ENCODE measurements at places on chromosomes 1 and 21.
A peak's percentile ranks its signal among the peaks of the same experiment; 100 is the strongest.

- DNase-seq: no peak
Observed at GRCh38 chr1:5973771-5974170, 18.5 kb downstream of the NPHP4 start.

GRCh38 chr1:186512698-186513457 is 52.0 kb upstream of the PDC start:
- DNase-seq: no peak

DNA sequence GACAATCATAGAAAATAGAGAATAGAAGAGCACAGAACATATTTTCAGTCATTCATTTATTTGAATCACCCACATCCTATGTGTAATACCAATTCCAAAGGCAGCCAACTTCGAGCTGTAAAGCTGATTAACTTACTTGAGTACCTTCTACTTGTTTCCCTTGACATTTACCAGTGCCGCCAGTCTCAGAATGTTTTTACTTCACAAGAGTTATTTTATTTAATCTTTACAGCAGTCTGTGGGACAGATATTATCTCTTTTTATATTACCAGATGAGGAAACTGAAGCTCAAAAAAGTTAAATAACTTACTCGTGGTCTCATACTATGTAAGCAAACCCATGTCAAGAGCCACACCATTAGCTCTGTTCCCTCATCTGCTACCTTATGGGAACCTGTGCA is 56.6 kb downstream of the FGGY start:
- DNase-seq: no peak

- DNase-seq: no peak
Observed at GRCh38 chr1:108961752-108962486, 1.4 kb downstream of the CLCC1 start.

DNA sequence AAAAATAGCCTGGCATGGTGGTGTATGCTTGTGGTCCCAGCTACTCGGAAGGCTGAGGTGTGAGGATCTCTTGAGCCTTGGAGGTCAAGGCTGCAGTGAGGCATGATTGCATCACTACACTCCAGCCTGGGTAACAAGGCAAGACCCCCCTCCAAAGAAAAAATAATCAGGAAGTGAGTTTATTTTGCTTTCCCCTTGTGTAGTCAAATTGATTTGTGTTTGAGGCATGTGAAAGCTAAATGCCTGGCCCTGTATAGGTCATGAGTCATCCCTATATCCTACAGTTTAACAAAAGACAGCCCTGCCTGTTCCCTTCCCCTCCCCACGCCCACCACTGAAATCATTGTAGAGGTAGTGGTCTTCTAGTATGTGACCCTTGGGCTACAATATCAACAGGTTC is 241.4 kb upstream of the JUN start:
- DNase-seq: no peak

GRCh38 chr1:154937085-154937987 is 817 bp upstream of the PMVK start:
- DNase-seq: peak; percentile 79

GRCh38 chr21:35585155-35585554 is 475.2 kb downstream of the SETD4 start:
- DNase-seq: no peak

DNA sequence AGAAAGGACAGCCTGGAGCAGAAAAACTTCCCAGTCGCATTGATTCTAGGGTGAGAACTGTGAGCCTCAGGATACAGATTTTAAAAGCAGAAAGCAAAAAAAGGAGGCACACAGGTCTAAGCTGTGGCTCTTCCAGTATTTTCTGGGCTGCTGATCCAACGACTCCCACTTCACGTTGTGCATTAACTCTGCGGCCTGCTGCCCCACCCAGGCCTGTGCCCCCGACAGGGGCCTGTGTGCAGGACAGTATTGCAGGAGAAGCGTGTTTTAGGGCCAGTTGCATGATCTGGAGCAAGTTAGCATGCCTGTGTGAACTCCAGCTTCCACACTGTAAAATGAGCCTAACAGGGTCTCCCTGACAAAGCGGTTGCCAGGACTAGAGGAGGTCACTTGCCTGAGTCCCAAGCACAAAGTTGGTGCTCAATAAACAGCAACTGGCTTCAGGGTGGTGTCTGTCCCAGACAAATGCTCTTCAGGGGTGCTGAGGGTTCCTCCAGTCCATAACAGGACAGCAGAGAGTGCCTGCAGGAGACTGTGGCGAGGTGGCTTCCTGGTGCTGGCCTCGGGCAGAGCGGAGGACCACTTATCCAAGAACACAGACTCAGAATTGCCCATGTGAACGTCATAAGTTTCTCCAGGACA is 66.8 kb upstream of the RAB4A start:
- DNase-seq: no peak

DNA sequence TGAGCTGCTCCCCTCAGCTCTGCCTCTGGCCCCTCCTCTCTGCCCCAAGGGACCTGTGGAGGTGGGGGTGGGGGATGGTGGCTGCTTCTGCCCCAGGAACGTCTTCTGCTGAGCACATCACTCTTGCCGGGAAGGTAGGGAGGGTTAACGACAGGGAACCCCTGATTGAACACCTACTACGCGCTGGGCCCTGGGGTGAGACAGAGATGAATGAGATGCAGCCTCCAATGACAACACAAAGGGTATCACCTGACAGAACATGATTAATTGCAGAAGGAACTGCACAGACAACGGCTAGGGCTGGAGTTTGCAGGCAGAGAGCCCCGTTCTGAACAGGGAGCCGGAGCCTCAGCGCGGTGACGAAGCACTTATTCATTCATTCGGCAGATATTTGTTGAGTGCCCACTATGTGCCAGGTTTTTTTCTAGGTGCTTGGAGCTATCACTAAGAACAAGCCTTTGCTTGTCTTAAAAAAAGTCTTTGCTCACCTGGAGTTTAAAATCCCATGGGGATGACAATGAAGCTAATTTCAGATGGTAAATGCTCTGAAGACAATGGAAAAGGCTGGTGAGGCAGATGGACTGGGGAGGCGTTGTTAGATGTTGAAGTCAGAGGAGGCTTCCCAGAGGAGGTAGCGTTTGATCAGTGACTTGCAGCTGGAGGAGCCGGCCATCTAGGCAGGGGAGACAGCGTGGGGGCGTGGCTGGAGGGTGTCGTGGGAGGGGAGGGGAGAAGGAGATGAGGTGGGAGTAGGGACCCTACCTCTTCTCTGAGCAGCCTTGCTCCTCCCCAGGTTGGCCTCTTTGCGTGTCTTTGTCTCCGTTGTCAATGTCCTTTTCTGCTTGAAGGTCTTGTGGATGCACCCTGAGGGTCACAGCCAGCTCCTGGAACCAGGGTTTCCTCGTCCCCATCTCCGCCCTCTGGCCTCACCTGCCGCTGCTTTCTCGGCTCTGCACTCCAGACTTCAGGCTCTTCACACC is 103.1 kb upstream of the CSF3R start:
- no peak for DNase-seq

GRCh38 chr1:169762699-169763098 is 28.8 kb upstream of the SELE start:
- no peak for DNase-seq

DNA sequence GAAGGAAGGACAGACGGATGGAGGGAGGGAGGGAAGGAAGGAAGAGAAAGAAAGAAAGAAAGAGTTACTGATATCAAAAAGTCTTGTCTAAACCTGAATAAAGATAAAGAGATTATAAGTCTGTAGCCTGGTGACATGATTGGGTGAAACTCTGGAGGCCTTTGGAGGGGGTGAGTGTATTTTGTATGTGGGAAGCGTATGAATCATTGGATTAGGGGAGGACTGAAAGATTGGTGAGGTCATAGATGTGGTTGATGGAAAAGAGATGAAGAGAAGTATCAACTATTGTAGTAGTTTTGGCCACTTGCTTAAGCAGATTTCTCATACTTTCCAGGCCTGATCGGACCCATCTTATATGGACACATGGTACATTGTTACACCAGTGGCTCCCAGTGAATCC is 11.5 kb upstream of the KCNJ6 start:
- DNase-seq: peak; percentile 55

- no peak for DNase-seq
Observed at GRCh38 chr1:43512681-43513080, 18.0 kb upstream of the PTPRF start.

GRCh38 chr21:37758982-37759381 is 157.3 kb downstream of the KCNJ6 start:
- peak; percentile 33 for DNase-seq

DNA sequence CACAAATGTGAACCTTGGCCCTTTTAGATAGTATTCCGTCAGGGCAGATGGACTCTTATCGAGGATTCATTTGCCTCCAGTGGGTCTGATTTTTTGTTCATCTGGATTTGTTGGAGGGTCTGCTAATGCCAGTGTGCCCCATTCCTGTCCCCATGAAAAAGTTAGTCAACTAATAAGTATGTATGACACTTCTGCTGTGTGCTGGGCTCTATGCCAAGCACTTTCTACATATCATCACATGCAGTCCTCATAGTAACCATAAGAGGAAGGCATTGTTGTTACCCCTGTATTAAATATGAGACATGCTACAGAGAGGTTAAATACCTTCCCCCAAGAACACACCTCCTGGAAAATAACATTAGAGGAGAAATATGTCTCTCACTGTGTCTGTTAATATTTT is 46.6 kb upstream of the MAB21L3 start:
- DNase-seq: no peak

DNA sequence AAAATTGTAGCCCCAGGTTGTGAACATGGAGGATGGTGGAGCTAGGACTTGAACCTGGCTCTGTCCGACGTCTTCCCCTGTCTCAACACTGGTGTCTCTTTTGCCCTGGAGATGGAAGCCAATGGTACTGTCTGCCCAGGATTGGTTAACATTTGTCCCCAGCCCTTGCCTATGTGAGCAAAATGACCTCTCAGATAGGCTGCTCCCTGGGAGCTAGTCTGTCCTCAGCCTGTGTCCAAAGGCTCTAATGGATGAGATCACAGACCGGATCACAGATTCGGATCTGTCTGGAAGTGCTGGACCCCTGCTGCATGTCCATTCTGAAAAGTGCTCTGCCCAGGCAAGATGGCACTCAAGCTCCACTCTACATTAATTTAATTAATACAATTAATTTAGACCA is 394.4 kb upstream of the VAMP3 start:
- no peak for DNase-seq

DNA sequence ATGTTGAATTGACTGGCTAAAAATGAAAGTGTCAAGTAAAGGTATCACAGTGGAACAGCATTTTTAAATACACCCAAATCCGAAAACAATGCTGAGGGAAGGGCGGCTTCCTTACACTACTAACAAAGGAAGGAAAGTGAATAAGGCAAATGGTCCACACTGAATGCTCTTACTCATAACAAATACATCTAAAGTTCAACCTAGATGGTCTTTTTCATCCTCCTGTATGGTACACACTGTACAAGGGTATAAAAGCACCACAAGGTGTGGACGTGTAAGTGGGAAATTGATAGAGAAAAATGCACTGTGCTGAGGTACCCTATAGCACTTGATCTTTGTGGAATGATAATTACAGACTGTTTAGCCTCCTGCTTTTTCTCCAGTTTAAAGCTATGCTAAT is 7.1 kb upstream of the PALMD start:
- no peak for DNase-seq

GRCh38 chr1:1259951-1260600 is 13.6 kb upstream of the C1QTNF12 start:
- no peak for DNase-seq

DNA sequence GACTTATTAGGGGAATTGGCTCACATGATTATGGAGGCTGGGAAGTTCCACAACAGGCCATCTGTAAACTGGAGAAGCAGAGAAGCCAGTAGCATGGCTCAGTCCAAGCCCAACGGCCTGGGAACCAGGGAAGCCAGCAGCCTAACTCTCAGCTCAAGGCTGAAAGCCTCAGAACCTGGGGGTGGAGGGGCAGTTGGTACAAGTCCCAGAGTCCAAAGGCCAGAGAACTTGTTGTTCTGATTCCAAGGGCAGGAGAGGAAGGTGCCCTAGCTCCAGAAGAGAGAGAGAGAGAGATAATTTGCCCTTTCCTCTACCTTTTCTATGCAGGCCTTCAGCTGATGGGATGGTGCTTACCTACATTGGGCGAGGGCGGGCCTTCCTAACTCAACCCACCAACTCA is 55.3 kb downstream of the MAN1C1 start:
- DNase-seq: no peak

DNA sequence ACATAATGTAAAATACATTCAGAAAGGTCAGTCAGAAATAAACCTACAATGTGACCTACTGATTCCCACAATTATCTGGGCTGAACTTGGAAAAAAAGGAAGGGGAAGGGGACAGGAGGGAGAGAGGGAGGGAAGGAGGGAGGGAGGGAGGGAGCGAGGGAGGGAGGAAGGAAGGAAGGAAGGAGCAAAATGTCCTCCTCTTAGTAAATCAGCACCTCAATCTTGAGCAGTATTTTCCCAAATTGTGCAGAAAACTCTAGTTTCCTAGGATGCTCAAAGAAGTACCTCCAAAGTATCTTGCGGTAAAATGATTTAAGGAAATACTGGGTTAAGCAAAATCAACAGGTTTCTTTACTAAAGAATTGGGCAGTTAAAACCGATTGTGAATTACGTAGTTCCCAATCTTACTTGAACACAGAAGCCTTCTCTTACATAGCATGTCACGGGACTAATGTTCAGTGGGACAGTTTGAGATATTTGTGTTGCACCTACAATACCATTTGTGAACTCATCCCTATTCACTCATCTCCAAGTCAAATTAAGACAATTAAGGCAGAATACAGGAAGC is 51.0 kb upstream of the ASPM start:
- no peak for DNase-seq

DNA sequence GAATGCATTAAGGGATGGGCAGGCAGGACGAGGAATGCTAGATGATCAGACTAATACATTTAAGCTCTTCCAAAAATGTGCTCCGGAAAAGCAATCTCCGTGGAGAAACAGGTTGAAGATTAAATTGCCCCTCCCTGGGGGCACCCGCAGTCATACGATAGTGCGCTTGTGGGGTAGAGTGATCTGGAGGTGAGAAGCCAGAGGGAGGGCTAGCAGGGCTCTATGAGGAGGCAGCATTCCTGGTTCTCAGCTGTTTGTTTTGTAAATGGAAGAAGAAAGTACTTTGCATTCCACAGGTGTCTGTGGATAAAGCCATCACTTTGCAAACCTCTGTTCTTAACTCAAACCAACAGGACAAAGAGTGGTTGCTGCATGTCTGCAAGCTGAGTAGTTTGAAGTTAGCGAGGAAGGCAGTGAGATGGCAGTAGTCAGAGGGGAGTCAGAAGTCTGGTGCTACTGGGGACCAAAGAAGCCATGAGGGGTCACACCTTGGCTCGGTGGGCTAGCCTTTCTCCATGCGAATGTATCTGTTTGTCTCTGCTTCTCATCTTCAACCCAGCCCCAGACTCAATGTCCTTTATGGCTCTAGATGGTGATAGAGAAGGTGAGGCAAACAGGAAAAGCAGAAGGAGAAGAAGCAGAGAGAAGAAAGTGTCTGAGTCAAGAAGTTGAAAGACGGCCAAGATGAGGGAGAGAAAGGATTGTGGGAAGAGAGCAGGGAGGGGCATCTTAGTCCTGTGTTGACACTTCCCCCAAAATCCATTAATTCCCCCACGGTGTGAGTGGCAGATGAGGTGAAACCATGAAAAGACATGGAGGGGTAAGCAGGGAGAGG is 65.2 kb upstream of the GJA8 start:
- no peak for DNase-seq

DNA sequence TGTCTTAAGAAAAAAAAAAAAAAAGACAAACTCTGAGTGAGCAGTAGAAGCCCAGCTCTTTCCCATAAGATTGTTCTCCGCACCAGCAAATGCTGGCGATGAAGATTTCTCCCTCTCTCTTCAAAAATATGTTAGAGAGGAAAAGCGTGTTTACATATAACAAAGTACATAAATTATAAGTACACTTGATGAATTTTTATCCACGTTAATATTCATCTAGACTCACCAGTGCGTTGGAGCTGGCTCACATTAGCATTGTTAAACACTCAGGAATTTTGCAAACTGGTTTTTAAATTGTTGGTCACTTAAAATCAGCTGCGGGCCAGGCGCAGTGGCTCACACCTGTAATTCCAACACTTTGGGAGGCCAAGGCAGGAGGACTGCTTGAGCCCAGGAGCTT is 56.0 kb downstream of the RUNX3 start:
- no peak for DNase-seq

Data from RCC 7860 (cell line).